ENCODE measurements at places on chromosomes 4 and X. TPM values are rescaled to one million over a fixed set of nuclear protein-coding genes. Genes with fewer than 3 reads are reported as not detected.
A peak's percentile ranks its signal among the peaks of the same experiment; 100 is the strongest.

GRCh38 chr4:149555146-149555545 lies 260.5 kb downstream of the IQCM start:
- no peak for DNase-seq

DNA sequence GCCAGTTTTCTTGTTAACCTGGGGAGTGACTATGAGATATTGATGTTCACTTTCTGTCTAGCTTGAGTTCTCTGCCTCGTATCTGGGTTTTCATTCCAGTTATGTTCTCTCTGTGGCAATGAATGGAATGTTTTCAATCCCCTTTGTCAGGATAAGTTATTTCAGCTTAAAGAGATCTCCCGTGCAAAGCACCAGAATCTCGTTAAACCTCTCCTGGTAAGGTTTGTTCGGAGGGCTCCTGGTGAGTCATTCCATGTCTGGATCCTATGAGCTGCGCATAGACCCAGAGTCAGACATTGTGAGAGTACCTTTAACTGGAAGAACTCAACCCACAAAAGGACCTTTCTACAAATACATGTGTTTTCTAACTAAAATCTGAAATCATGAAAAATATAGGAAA lies 51.0 kb downstream of the KDR start:
- DNase-seq, result peak; percentile 79

GRCh38 chr4:13981499-13981898 lies 354.0 kb upstream of the BOD1L1 start:
- no peak for DNase-seq

The CLDN34 gene
- not detected for total RNA-seq

- DNase-seq, result no peak
Observed at GRCh38 chr4:10982305-10982704, 297.7 kb upstream of the CLNK start.

GRCh38 chrX:109684136-109684535 lies 48.9 kb downstream of the ACSL4 start:
- no peak for DNase-seq

The GRXCR1 gene
- not detected for total RNA-seq

The GPRIN3 gene
- total RNA-seq, result 0.51 TPM

DNA sequence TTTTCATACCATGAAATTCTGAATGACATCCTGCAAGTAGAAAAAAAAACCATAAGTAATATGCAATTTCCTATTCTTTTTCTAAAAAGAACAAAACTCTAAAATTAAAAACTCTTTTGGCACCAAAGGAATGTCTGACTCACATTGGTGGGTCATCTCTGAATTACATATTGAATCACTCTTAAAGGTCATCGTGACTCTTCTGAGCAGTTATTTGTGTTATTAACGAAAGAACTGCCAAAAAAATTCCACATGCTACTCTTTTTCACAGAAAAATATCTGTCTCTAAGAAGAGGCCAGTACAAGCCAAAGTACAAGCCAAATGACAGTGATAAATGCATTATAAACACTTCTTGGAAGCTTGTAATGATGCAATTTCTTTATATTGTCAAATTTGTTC lies 282.2 kb downstream of the GUCY2F start:
- no peak for DNase-seq

The RAI2 gene
- 2.2 TPM for total RNA-seq

DNA sequence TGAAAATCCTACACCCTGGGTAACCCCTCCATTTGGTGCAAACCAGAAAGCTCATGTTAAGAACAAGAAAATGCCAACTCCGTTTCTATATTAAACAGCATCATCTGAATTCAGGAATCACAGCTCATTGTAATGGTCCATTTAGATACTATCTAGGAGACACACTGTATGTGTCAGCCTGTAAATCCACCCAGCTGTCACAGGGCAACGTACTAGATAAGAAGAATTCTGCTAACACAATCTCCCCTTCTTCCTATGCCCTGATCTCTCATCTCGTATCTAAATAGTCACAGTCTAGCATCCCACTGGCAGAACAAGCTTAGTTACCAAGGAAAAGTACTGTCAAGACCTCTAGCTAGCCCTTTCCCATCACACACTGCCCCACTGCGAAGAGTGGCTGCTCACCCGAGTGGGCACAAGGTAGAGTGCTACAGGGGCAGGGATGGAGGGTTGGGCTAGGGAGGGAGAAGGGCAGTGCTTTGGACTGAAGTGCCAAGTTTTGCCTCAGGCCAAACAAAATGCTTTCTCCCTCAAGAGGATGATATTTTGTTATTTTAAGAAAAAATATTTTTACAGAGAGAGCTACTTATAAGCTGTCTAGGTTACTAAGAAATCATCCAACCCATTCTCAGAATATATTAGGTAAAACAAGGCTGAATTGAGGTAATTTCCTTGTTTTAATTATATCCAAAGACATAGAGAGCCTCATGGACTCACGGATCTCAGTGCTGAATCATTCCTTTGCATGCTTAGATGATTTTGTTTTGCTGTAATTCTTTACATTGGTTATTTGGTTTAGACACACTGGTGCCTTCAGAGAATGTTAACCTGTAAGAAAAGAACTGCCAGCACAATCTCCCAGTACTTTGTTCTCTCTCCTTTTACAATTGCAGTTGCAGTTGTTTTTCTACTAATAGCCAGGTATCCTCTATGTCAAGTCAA lies 196.6 kb downstream of the PRDM5 start:
- DNase-seq, result no peak

DNA sequence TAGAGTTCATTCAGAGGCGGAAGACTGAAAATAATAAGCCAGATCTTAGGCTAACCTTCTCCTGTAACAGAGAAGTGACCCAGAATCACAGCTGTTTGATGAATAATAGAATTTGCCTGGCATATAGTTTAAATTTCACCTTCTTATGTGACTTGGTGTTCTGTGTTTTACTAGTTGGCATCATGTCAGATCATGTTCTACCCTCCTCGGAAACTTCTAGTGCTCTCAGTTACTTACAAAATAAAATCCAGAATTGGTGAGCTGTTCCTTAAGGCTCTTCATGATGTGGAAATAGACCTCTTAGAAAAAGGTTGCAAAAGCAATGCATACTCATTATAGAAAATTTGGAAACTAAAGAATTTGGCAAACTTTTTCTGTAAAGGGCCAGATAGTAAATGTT lies 31.1 kb downstream of the TMEM164 start:
- no peak for DNase-seq

The MAGEB17 gene
- total RNA-seq, result not detected

The LIMCH1 gene
- 44.5 TPM for total RNA-seq

DNA sequence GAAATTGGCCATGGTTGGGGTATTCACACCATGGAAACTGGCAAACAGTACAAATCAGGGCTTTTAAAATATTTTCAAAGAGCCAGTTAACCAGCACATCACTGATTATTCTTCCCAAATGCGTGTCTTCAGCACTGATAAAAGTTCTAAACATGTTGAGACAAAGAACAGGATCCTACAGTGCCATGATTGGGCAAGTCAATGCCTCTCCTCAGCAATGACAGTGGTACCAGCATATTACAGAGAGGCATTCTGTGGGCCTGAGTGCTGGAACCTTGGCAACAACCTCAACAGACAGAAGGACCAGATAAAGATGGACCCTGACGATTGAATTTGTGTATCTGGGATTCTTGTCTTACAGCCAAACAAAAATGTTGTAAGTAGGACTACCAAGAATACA lies 108.9 kb downstream of the EFHC2 start:
- DNase-seq, result no peak

The NWD2 gene
- not detected for total RNA-seq

The FGF2 gene
- 41.6 TPM for total RNA-seq

DNA sequence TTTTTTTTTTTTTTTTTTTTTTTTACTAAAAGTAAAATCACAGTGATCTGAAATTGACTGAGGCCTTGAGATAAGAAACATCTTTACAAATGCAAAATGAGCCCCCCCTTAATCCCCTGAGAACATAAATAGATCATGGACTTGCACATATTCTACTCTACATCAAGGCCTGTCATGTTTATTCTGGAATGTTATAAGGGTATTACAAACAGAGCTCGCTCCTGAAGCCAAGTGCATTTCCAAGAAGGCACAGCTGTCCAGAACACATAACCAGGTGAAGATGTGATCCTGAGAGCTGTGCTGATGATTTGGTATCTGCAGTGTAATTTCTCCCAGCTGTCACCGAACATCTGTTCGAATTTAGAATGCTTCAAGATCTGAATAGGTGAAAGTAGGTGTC lies 384.5 kb downstream of the GPAT3 start:
- DNase-seq, result no peak

DNA sequence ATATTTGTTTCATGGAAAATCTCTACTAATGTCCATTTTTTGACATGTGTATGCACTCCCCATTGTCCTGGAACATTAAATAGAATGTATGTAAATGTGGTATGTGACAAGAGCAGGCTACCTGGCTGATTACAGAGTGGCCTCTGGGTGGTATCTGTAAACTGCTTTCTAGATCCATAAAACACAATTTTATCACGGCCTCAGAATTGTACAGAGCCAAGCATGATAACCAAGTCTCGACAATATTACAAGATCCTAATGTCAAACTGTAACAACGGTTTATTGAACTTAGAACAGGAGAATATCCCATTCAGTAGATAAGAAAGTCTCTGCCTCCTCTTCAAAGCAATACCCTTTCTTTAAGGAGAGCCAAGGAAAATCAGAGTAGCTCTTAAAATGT lies 212.4 kb downstream of the PCDH7 start:
- no peak for DNase-seq
